Caki2 (cell line): ENCODE measurements at places on chromosomes 13 and 19. TPM values are rescaled to one million over a fixed set of nuclear protein-coding genes. Genes with fewer than 3 reads are reported as not detected.

Gene ZNF729
- not detected in 2 replicates for total RNA-seq

Gene FFAR3
- not detected in 2 replicates for total RNA-seq

Gene PLPPR2
- 2.2 and 2.6 TPM in 2 replicates for total RNA-seq

Gene NLRP5
- not detected in 2 replicates for total RNA-seq

Gene SHISA7
- total RNA-seq: not detected in 2 replicates

Gene PNMA8B
- not detected in 2 replicates for total RNA-seq

Gene FBXO27
- total RNA-seq: 28.1 and 50.7 TPM in 2 replicates

Gene ELSPBP1
- total RNA-seq: not detected in 2 replicates

Gene C19orf81
- total RNA-seq: 13.5 and 20.4 TPM in 2 replicates

Gene PLK5
- not detected in 2 replicates for total RNA-seq

Gene INAFM1
- total RNA-seq: 2.4 and 5.0 TPM in 2 replicates

Gene DAND5
- not detected in 2 replicates for total RNA-seq

Gene HSD17B14
- total RNA-seq: 33.6 and 56.7 TPM in 2 replicates

Gene ZNF667
- total RNA-seq: not detected in 2 replicates

Gene CRB3
- total RNA-seq: 22.0 and 34.7 TPM in 2 replicates

Gene TMEM238
- 2.3 and 6.7 TPM in 2 replicates for total RNA-seq

Gene LYPD3
- total RNA-seq: 0.78 and 2.6 TPM in 2 replicates

Gene MADCAM1
- total RNA-seq: not detected in 2 replicates

Gene AXL
- total RNA-seq: 349 and 418 TPM in 2 replicates

Gene OCEL1
- 6.5 and 26.0 TPM in 2 replicates for total RNA-seq

Gene EDNRB
- total RNA-seq: 1.9 and 3.0 TPM in 2 replicates

Gene ZNF506
- 19.8 and 28.9 TPM in 2 replicates for total RNA-seq

Gene CYP2F1
- not detected in 2 replicates for total RNA-seq

Gene GIPC3
- total RNA-seq: not detected in 2 replicates

Gene HS6ST3
- 6.6 and 7.5 TPM in 2 replicates for total RNA-seq

Gene GPR183
- not detected in 2 replicates for total RNA-seq

Gene TINCR
- total RNA-seq: 0.41 TPM in 1 of 2 replicates, not detected in the other

Gene ARHGAP45
- total RNA-seq: 17.3 and 36.7 TPM in 2 replicates

Gene CYP4F3
- total RNA-seq: 38.1 and 38.5 TPM in 2 replicates

Gene TNPO2
- 35.2 and 39.7 TPM in 2 replicates for total RNA-seq

Gene PTGIR
- not detected in 2 replicates for total RNA-seq

Gene ZNF575
- not detected in 2 replicates for total RNA-seq

Gene TMEM190
- not detected in 2 replicates for total RNA-seq

Gene IL11
- total RNA-seq: not detected in 2 replicates

Gene SERPINE3
- total RNA-seq: not detected in 2 replicates

Gene NCAN
- total RNA-seq: not detected in 2 replicates

Gene CERS1
- total RNA-seq: 7.7 and 13.1 TPM in 2 replicates

Gene C1QTNF9
- 0.09 TPM in 1 of 2 replicates, not detected in the other for total RNA-seq

Gene CNOT3
- 3.3 and 18.4 TPM in 2 replicates for total RNA-seq

Gene ZNF296
- not detected in 2 replicates for total RNA-seq

Gene PGLYRP2
- total RNA-seq: not detected in 2 replicates

Gene ATXN8OS
- total RNA-seq: not detected in 2 replicates

Gene CBY2
- total RNA-seq: not detected in 2 replicates

Gene MEGF8
- total RNA-seq: 36.8 and 75.6 TPM in 2 replicates

Gene ZNF582
- 0.51 TPM in 1 of 2 replicates, not detected in the other for total RNA-seq

Gene CEACAM3
- total RNA-seq: not detected in 2 replicates

Gene ZNF17
- 2.2 and 5.8 TPM in 2 replicates for total RNA-seq

Gene ZNF616
- 2.3 and 20.2 TPM in 2 replicates for total RNA-seq

Gene ZNF586
- 12.9 and 18.7 TPM in 2 replicates for total RNA-seq

Gene ZNF226
- 15.7 and 45.0 TPM in 2 replicates for total RNA-seq

Gene SELENOV
- total RNA-seq: not detected in 2 replicates

Gene ZNF540
- total RNA-seq: not detected in 2 replicates
